MV-4-11 (cell line): ENCODE measurements at places on chromosomes 1 and 21.
A peak's percentile ranks its signal among the peaks of the same experiment; 100 is the strongest.

GRCh38 chr1:1911350-1912041 is 3.6 kb upstream of the CALML6 start:
- DNase-seq: no peak

DNA sequence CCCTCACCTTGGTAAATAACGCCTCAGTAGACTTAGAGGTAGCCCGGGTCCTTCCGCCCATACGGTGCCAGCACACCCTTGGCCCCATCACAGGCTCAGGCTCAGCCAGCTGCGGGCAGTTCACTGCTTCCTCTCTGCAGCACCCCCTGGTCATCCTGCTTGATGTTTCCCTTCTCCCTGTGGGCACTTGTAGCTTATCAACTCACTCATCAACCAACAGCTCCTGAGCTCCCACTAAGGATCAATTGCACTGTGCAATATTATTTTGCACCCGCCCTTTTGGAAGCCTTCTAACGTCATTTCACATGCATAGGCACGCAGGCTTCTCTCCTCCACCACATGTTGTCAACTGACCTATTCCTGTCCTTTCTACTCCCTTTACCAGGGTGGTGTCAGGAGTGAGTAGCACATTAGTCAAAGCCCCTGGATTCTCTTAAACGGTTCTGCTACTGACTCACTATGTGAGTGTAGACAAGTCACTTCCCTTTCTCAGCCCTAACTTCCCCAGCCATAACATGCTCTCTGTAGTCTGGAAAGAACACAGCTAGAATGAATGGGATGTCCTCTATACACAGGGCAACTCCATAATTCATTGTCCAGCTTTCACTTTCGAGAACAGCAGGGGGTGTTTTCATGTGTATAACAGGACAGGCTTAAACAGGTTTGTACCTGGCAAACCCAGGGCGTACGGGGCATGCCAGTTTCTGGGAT is 47.1 kb upstream of the IRF2BP2 start:
- peak; percentile 99 for DNase-seq

GRCh38 chr1:55718758-55719671 is 503.9 kb upstream of the USP24 start:
- DNase-seq: no peak

DNA sequence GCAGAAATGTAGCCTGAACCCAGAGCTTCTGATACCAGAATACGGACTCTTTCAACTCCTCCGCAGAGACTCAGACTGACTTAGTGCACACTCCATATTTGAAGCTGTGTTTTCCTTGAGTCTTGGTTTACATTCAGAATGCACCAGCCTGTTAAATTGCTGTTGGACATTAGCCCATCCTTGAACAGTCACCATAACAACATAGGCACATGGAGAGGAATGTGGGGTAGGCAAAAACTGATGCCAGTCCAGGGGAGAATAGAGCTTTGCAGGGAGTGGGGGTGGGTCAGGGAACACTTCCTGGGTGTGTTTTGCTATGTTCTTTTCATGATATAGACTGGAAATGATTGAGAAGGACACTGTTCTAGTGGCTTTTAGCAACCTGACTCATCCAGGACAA is 76.3 kb upstream of the CACNA1E start:
- DNase-seq: no peak

DNA sequence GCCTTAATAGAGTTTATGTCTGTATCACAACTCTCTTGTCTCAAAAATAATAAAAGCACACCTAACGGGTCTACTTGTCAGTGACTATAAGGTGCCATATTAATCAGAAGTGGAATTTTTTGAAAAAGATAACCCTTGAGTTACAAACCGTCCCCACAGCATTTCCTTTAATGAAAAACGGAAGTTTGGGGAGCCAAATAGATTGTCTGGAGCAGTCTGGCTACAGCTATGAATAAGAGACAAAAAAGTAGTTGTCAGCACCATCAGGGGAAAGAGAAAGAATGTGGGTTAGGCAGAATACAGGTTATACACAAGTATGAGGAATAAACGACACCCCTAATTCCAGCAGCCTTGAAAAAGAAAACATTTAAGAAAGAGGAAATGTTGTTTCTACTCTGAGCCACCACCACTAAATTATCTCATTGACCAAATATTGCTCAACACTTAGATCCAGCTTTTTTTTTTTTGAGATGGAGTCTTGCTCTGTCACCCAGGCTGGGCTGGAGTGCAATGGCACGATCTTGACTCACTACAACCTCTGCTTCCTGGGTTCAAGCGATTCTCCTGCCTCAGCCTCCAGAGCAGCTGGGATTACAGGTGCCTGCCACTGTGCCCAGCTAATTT is 29.4 kb upstream of the USP24 start:
- DNase-seq: peak; percentile 94

- no peak for DNase-seq
These were observed 64.0 kb downstream of the CCDC18 start for GRCh38 chr1:93244298-93245069.

DNA sequence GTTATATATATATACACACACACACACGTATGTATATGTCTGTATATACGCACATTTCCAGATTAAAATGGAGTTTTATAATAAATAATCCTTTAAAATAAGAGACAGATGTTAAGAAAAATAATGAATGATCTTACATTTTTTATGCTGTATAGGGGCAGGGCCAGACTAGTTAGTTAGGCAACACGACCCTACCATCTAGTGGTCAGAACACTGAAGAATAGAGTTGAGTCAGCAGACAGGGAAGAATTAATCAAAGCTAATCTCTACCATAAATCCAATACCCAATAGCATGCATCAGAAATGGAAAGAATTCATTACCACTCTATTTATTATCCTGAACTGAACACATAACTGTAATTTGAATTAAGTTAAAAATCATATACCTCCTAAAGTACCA is 156.7 kb downstream of the BRINP3 start:
- DNase-seq: no peak

DNA sequence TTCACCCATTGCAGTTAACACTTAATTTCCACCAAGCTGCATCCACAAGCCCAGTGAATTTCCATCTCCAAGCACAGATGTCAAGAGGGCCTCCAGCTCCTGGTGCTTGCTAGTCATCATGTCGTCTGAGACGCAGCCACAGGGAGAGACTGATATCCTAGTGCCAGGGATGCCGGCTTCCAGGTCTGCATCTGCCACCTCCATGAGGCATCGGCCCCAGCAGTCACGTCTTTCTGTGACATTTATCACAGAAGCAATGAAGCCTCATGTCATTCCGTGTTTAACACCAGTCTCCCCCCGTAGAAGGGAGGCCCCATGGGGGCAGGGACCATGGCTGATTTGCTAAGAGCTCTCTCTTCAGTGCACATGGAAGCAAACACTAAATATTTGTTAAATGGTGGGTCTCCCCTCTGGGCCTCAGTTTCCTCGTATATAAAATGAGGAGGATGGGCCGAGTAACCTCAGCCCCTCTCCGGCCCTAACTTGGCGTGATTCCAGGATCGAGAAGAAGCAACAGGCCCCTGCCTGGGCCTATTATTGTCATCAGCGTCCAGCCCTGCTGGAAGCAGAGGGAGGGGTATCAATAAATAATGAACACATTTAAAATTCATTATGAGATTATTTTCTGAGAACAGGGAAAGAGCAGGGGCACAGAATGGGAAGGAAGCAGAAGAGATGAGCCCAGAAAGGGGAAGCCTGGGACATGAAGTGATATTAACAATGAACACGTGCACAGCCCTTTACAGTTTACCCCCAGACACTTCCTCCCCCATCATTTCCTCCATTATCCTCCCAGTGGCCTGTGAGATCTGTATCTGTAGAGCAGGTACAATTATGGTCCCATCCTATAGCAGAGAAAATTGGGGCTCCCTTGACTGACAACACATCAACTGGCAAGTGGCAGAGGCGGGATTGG is 837 bp upstream of the C1QB start:
- DNase-seq: peak; percentile 60

DNA sequence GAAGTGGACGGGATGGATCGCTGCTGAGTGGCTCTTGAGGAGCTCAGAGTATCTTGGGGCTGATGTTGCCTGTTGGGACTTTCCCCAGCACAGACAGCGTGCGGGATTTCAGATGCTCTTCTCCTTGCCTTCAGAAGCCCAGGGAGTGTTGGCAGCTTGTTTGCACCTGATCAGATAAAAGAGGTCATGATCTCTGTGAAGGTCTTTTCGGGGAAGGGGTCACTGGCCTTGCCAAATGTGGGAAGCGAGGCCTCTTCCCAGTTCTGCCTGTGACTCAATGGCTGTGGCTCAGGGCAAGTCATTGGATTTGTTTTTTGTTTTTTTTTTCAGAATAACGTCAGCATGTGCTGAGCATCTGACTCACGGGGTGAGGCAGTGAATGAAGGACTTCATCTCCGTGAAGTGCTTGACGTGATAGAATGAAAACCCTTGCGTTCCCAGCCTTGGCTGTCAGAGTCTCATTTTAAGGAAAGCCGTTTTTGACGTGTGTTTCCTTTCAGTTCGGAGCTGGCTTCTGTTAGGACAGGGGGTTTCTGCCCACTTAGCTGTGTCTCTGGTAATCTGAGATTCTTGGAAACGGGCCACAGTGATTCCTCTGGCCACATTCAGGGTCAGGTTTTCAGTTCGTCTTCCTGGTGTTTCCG is 46.7 kb downstream of the GALNT2 start:
- no peak for DNase-seq

- DNase-seq: no peak
These were observed 69.7 kb upstream of the IPO9 start for GRCh38 chr1:201759194-201759815.

DNA sequence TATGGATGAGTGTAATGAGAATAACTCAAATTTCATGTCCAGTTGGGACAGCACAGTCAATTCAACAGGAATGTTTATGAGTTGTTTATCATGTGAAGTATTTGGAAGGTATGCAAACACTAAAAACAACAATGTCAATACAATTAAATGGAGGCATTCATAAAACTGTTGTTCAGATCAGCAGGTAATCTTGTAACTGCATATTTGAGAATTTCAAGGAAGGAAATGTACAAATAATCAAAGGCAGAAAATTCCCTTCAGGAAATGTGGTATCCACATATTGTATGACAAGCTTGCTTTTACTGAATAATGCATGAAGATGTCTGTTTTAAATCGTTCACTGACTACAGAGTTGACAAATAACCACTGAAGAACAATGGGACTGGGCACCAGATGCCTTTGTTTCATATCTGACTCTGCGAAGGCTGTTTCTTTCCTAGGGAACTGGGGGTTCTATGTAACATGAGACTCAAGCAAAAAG is 198.3 kb downstream of the LTN1 start:
- DNase-seq: no peak

GRCh38 chr1:24737368-24738117 is 7.7 kb upstream of the CLIC4 start:
- DNase-seq: peak; percentile 39

GRCh38 chr1:26280333-26281042 is 602 bp downstream of the SH3BGRL3 start:
- DNase-seq: peak; percentile 76

- no peak for DNase-seq
These were observed 47.6 kb downstream of the ST3GAL3 start for GRCh38 chr1:43754892-43755291.

GRCh38 chr21:42557420-42557819 is 43.8 kb downstream of the SLC37A1 start:
- DNase-seq: no peak

GRCh38 chr1:78650114-78650660 is 556 bp downstream of the IFI44 start:
- DNase-seq: no peak

GRCh38 chr1:43522776-43523480 is 7.8 kb upstream of the PTPRF start:
- DNase-seq: peak; percentile 44

- no peak for DNase-seq
These were observed 45.1 kb upstream of the EPS15 start for GRCh38 chr1:51564124-51564523.

GRCh38 chr1:212645546-212646543 is 37.3 kb downstream of the ATF3 start:
- no peak for DNase-seq

- no peak for DNase-seq
These were observed 13.0 kb upstream of the ANGPTL7 start for GRCh38 chr1:11176081-11176706.

- peak; percentile 23 for DNase-seq
These were observed 195.7 kb downstream of the DYRK1A start for GRCh38 chr21:37561941-37562919.

- DNase-seq: no peak
These were observed 33.0 kb upstream of the S100A7 start for GRCh38 chr1:153493343-153493960.
